NCI-H446 (cell line): ENCODE measurements at places on chromosomes 5 and 9.
A peak's percentile ranks its signal among the peaks of the same experiment; 100 is the strongest.

DNA sequence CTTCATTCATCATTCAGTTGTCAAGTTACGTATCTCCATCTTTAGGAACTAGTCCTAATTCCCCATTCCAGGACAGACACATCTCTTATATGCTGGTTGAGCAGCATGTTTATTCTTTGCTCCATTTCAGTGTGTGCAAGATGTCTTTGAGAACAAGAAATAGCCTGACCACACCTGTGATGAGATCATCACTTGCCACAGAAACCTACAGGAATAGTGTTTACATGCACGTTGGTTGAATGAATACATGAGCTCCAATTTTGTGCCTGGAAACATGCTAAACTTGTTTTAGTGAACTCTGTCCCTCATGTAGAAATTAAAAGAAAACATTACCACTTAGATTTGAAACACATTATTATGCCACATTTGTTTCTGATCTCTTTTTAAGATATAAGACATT lies 489.1 kb downstream of the CDH18 start:
- no peak for DNase-seq

DNA sequence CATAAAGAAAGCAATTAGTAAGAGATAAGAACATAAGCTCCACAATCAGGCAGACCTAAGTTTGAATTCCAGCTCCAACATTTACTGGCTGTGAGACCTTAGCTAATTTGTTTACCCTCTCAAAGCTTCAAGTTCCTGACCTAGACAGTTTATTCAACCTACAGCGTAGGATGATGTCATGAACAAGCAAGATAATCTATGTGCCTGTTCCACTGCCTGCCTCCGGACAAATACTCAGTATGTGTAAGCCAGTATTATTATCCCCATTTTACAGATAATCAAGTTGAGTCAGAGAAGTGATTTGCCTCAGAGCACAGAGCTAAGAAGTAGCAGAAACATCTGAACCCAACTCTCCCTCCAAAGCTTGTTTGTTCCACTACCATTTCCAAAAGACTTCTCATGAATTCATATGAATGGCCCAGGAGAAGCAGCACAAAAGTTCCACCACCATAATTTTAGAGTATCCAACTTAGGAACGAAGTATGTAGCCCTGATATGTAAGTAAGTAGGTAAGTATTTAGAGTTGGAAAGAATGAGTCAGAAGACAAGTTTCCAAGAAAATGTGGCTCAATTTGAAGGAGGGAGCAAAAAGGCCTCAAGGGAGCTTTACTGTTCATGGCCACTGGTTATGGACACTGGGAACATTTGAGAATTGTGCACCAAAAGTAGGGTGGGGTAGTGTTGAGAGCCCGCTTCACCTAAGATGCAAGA lies 398.2 kb downstream of the NFIB start:
- no peak for DNase-seq

DNA sequence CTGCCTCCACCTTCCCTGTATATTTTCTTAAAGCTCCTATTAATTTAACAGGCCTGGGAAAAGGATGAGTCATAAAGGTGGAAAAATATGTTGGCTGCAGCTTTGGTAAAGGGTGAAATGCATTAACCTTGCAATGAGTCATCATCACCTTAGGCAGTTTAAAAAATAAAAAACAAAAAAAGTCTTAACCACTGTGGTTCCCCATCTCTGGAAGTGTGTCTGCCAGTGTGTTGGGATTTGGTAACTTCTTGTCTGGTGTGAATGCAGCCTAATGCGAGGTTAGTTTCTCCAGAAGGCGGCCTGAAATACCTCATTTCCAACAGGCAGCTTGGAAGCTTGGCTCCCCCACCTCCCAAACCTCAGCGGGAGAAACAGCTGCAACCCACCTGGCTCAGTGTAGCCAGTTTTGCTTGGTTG lies 265.3 kb upstream of the GAS1 start:
- no peak for DNase-seq

- no peak for DNase-seq
Observed at GRCh38 chr9:98903961-98904411, 39.7 kb upstream of the COL15A1 start.

- DNase-seq, result no peak
Observed at GRCh38 chr9:114121227-114122135, 22.4 kb upstream of the KIF12 start.

- no peak for DNase-seq
Observed at GRCh38 chr5:169012450-169012849, 288.5 kb downstream of the SLIT3 start.

GRCh38 chr9:112783551-112783954 lies 33.0 kb downstream of the SNX30 start:
- DNase-seq, result no peak

DNA sequence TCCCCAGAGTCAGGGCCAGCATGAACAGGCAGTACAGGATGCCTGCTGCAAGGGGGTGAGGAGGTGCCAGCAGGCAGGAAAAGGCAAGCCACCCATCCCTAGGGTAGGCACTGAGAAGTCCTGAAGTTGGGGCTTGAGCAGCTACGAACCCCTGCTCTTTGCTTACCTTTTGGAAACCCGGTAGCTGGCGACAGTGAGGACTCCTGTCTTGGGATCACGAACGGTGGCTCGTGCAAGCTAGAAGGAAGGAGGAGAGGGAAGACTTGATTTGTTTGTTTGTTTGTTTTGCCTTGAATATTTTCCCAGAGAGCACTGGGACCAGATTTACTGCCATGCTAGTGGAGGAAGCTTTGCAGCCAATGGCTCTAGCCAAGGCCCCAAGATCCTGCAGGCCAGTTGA lies 23.7 kb downstream of the P4HA2 start:
- DNase-seq, result no peak

DNA sequence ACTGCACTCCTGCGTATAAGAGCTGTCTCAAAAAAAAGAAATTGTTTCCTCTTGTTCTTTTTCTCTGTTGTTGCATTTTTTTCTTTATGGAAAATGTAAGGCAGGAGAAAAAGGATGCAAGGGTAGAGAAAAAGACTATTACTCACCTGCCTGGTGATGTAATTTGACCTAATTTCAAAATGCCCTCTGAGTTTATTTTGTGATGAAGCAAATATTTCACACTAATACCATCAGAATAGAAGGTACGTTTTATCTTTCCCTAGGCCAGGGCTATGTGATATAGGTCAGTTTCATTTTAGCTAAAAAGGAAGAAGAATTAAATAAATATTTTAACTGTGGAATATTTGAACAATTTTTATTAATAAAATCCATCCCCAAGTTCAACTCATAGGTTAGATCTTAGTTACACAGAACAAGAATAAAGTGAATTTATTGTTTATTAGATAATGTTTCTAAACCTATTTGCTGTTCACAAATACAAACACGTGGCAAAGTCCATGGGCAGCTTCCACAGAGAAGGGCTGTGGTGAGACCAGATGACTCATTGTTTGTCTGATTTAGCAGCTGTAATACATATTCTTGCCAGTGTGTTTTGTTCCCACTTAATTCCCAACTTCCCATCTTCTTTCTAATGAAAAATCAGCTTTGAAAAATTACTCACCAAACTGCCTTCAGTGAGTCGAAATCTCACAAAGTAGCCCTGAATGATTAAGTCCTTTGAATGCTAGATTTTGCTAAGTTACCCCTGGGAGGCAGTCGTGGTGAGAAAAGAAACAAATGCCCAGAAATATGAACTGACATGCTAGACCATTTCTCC lies 52.8 kb upstream of the CCDC112 start:
- DNase-seq, result peak; percentile 45

DNA sequence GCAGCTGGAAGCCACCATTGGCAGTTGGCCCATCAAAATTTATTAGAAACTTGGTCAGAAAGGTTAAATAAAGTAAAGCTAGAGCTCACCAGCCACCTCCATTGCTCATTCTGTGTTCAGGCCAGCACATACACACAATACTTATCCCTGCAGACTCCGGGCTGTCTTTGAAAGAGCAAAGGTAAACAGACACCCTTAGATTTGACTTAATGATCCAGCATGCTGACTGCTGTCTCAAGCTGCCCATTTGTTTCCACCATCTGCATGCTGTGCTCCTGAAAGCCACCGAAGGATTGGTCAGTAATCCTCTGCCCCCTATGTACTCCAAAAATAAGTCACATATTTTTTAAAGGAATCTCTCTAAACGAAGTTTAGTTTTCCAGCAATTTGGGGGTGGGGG lies 1059.8 kb upstream of the DMAC1 start:
- no peak for DNase-seq

DNA sequence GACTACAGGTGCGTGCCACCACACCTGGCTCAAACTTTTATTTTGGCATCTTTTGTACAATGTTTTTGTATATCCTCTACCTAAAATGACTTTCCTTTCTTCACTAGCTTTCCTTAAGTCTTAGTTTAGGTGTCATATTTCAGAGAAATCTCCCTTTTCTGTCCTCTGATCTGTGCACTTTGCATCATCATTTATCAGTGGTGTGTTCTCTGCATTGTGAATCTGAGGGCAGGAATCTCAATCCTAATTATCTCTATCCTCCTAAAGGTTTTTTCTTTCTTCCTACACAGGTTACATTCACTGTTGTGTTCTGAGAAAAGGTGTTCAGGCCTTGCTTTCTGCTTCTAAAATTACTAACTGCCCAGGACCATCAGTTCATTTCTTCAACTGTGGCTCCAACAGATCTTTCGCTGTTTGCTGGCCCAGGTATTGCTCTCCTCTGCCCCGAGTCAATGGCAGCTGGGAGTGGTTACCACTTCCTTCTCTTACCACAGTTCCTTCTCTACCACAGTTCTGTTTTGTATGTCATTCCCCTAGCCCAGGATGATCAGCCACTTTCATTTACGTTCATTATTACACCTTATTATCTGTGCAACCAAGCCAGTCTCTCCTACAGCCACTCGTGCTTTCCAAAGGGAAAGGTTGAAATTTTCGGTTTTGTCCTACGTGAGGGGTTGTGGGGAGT lies 14.0 kb downstream of the TGFBR1 start:
- DNase-seq, result no peak

GRCh38 chr5:111865356-111865755 lies 108.4 kb upstream of the NREP start:
- no peak for DNase-seq

- no peak for DNase-seq
Observed at GRCh38 chr5:67102708-67103107, 93.9 kb downstream of the CD180 start.

GRCh38 chr5:178440181-178440580 lies 150.0 kb downstream of the COL23A1 start:
- no peak for DNase-seq

DNA sequence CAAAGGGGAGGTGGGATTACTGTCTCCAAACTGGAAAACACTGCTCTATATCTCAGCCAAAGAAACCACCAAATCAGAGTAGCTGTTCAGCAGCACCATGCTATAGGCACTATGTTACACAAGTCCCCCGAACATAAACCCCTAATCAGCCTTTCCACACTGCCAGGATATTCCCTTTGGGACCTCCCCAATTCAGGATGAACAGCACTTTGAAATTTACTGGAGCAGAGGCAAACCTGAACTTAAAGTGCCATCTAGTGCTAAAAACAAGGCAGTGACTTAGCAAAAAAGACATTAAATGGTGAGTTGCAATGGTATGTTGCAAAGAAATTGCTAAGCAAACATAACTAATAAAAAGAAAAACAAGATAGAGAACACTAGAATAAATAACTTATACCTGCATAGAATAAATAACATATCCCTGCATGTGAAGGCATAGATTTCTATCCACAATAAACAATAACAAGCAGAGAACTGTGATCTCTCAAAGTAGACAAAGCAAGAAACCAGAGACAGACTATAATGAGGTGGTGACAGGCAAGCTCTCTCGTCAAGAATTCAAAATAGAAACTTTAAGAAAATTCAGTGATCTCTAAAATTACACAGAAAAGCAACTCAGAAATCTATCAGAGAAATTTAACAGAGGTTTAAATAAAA lies 584.4 kb upstream of the ACO1 start:
- peak; percentile 88 for DNase-seq

GRCh38 chr5:30040488-30041118 lies 1152.9 kb upstream of the CDH6 start:
- DNase-seq, result peak; percentile 82

DNA sequence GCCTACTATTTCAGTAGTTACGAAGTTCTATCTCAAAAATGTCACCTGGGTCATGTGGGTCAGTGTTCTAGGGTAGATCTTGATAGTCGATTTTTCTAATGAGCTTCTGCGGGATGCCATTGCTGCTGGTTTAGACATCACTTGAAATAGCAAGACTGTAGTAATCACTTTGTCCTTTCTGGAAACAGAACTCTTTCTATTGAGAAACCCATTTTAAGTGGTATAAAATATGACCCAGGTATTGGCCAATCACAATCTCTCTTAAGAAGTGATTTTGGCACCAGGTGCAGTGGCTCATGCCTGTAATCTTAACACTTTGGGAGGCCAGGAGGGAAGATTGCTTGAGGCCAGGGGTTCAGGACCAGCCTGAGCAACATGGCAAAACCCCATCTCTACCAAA lies 17.6 kb downstream of the ARRDC3 start:
- DNase-seq, result no peak

DNA sequence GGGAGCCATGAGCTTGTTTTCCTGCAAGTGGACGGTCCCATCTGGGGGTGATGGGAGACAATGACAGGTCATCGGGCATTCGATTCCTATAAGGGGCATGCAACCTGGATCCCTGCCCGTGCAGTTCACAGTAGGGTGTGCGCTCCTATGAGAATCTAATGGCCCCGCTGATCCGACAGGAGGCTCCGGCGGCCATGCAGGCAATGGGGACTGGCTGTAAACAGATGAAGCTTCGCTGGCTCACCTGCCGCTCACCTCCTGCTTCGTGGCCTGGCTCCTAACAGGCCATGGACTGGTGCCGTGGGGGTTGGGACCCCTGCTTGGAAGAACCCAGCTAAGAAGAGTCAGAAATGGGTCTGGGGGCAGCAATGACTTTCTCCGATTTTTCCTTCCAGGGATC lies 21.0 kb downstream of the PAEP start:
- no peak for DNase-seq

- DNase-seq, result no peak
Observed at GRCh38 chr5:62214701-62215100, 91.3 kb upstream of the KIF2A start.

- no peak for DNase-seq
Observed at GRCh38 chr9:112274600-112274999, 58.8 kb downstream of the PTBP3 start.

DNA sequence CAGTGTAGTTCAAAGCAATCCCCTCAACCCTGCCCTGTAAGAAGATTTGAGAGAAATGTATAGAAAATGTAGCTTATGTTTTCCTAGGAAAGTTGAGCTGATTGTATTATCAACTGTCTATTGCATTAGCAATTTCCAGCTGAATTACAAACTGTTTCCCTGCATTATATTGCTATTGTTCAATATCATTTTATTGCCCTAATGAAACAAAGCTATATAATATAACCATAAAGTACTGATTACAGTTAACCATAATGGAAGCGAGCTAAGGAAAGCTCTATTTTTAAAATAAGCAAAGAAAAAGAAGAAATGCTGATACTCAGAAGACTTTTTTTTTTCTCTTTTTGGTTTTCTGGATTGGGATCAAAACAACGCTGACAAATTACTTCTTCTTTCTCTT lies 228.3 kb downstream of the EFNA5 start:
- no peak for DNase-seq

- no peak for DNase-seq
Observed at GRCh38 chr5:168227001-168227400, 64.4 kb upstream of the WWC1 start.

DNA sequence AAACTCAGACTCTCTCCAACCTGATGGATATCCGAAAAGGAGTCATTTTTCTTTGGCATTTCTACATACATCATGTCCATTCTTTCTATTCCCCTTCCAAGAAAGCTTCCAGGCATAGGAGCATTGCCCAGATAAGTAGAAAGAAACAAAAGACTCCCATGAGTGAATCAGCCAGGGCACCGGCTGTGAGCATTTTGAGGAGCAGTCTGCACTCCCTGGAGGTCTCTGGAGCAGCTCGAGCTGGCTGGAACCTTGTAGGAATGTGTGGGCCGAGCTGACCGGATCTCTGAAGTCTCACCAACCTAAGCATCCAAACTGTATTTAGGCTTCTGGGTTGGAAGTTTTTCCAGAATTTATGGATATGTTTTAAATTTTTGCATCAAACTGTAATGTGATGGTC lies 161.4 kb upstream of the TRPC7 start:
- DNase-seq, result no peak
